ENCODE measurements at places on chromosomes 11 and 22.

DNA sequence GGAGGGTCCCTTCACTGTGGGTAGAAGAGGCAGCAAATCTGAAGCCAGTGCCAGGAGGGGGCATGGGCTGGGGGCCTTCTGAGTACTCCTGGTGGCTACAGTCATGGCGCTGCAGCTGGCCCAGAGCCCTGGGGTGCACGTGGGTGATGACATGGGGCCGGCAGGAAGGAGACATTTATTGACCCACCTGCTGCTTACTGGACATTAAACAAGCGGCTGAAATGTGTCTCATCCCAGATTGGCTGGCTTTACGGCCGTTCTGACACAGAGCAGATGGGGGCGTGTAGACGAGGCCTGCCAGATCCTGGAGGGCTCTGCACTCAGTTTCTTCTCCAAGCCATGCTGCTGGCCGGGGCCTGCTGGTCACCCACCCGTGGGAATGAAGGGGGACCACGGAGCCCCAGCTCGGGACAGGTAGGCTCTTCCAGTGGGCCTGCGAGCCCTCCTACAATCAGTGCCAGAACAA is 906.9 kb downstream of the BRD1 start:
- H3K27ac ChIP-seq, result no peak overlapping the region
- no peak overlapping the region for H3K4me3 ChIP-seq
- no peaks in the 10 kb centered on the region for H3K4me1 ChIP-seq
- H3K36me3 ChIP-seq, result no peaks in the 10 kb centered on the region

- H3K36me3 ChIP-seq, result peaks cover 87% of the 10 kb centered on the region
- no peak overlapping the region for H3K4me3 ChIP-seq
- no peak overlapping the region for H3K27ac ChIP-seq
- no peak for DNase-seq
- H3K4me1 ChIP-seq, result no peaks in the 10 kb centered on the region
These were observed 6.9 kb downstream of the VWA5A start for GRCh38 chr11:124122123-124122522.

GRCh38 chr11:96228473-96228891 is 114.5 kb downstream of the MAML2 start:
- peak overlapping the region; percentile 59 for H3K27ac ChIP-seq
- H3K27me3 ChIP-seq, result no peaks in the 10 kb centered on the region
- peak; percentile 87 for DNase-seq
- H3K4me1 ChIP-seq, result peaks cover 22% of the 10 kb centered on the region

DNA sequence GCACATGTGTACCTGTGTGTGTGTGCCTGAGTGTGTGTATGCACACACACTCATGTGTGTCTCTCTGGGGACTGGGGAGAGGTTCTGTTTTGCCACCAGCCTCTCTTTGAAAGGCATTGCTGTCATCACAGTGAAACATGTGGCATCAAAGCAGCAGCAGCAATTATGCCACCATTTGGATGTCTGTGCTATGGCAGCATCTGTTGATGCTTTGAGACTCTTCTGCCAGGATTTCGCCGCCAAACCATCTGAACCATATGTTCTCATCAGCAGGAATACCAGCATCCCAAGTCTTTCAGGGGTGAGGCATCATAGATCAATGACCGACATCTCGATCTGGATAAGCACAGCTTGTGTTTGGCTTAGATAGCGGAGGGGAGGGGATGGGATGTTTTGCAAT is 168.6 kb downstream of the FAT3 start:
- H3K4me3 ChIP-seq, result no peak overlapping the region
- DNase-seq, result no peak
- H3K36me3 ChIP-seq, result no peaks in the 10 kb centered on the region
- H3K27me3 ChIP-seq, result no peaks in the 10 kb centered on the region

DNA sequence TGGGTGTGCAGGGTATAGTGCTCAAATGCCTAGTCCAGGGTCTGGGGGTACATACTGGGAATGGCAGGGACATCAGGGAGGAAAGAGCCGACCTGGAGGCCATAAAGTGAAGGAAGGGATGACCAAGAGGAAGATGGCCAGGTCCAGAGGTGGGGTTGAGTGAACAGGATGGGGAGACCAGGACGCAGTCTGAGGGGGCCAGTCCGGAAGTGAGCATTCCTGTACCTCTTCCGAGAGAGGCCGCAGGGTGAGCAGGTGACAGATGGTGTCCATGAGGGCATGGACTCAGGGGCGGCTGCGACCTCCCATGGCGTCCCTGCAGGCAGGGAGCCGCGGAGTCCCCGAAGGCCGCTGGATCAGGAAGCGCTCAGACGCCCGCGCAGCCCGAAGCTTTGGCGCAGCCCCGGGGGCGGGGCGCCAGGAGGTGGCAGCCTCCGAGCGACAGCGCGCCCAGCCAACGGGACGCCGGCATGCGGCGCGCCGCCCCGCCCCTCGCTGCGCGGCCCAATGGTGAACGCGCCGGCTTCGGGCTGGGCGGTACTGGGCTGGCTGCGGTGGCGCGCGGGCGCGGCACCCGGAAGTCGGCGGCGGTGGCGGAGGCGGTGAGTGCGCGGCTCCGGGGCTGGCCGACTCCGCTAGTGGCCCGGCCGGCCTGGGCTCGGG is at the start of gene TANGO2:
TANGO2 (plus strand) TSS at position 578 of the 663 bp plus-strand sequence. CDS start 15,689 bp downstream, outside the sequence.
- DNase-seq, result peak; percentile 94
- H3K27me3 ChIP-seq, result no peaks in the 10 kb centered on the region

GRCh38 chr22:23565915-23566704 is 14.0 kb downstream of the IGLL1 start:
- no peak overlapping the region for H3K27ac ChIP-seq
- peaks cover 13% of the 10 kb centered on the region for H3K27me3 ChIP-seq
- H3K4me1 ChIP-seq, result peaks cover 13% of the 10 kb centered on the region

- DNase-seq, result no peak
- H3K4me3 ChIP-seq, result no peak overlapping the region
- no peak overlapping the region for H3K27ac ChIP-seq
- no peaks in the 10 kb centered on the region for H3K4me1 ChIP-seq
- no peaks in the 10 kb centered on the region for H3K36me3 ChIP-seq
- H3K27me3 ChIP-seq, result no peaks in the 10 kb centered on the region
These were observed 245.8 kb downstream of the CSNK2A3 start for GRCh38 chr11:11107076-11107723.

- H3K4me3 ChIP-seq, result no peak overlapping the region
- H3K27me3 ChIP-seq, result no peaks in the 10 kb centered on the region
- no peak for DNase-seq
- H3K27ac ChIP-seq, result no peak overlapping the region
These were observed 16.7 kb upstream of the MDK start for GRCh38 chr11:46364791-46365190.

- peaks cover 83% of the 10 kb centered on the region for H3K36me3 ChIP-seq
- H3K4me3 ChIP-seq, result no peak overlapping the region
- H3K27ac ChIP-seq, result no peak overlapping the region
- H3K4me1 ChIP-seq, result no peaks in the 10 kb centered on the region
- DNase-seq, result no peak
These were observed 22.8 kb downstream of the INCENP start for GRCh38 chr11:62146476-62147200.

GRCh38 chr22:49371325-49372110 is 456.2 kb downstream of the BRD1 start:
- no peak overlapping the region for H3K4me3 ChIP-seq
- H3K36me3 ChIP-seq, result no peaks in the 10 kb centered on the region
- no peak for DNase-seq
- no peak overlapping the region for H3K27ac ChIP-seq
- no peaks in the 10 kb centered on the region for H3K27me3 ChIP-seq
